Activated CD8-positive, alpha-beta memory T cell treated with anti-CD3 and anti-CD28 coated beads for 24 hours (primary cell): ENCODE measurements at places on chromosomes 2 and 18.

DNA sequence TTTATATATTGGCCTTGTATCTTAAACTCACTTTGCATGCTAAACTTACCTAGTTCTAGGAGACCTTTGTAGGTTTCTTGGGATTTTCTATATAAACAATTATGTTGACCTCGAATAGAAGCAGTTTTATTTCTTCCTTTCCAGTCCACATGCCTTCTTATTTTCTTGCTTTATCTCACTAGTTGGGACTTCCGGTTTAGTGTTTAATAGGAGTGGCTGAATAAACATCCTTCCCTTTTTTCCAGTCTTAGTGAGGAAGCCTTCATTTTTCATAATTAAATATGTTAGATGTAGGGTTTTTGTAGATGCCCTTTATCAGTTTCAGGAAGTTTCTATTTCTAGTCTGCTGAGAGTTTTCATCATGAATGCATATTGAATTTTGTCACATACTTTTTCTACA, 347.3 kb upstream of the HNRNPA3 start:
- no peak for DNase-seq

- no peak for DNase-seq
Measured at GRCh38 chr2:122083256-122084048, 328.0 kb downstream of the TSN start.

GRCh38 chr2:17538022-17538843, 2.3 kb upstream of the VSNL1 start:
- DNase-seq, result no peak

GRCh38 chr2:20916604-20917286, 93.8 kb upstream of the LDAH start:
- DNase-seq, result no peak

- DNase-seq, result no peak
Measured at GRCh38 chr2:120036145-120036544, 23.3 kb downstream of the EPB41L5 start.

- no peak for DNase-seq
Measured at GRCh38 chr18:10476338-10476791, 21.9 kb downstream of the APCDD1 start.

DNA sequence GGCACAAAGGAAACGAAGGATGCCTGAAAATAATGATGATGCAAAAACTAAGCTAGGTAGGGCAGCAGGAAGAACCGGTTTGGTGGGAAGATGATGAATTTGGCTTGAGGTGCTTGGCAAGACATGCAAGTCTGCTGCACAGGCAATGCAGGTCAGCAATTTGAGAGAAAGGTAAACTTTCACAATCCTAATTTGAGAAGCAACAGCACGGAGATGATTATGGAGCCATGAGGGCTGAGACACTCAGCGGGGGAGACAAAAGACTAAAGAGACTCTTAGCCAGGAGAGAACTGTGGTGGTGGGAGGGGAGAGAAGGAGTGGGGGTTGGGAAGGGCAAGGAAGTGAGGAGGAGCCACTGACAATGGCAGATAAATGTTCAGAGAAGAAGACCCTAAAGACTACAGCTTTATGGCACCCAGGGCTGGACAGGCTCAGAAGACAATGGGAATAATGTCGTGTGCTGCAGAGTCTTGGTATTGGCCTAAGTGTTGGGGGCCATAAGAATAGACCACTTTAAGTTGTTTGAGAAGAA, 19.4 kb upstream of the RNF149 start:
- DNase-seq, result no peak

- no peak for DNase-seq
Measured at GRCh38 chr2:21314322-21314835, 190.6 kb downstream of the TDRD15 start.

GRCh38 chr2:120779781-120780283, 44.2 kb downstream of the GLI2 start:
- no peak for DNase-seq

DNA sequence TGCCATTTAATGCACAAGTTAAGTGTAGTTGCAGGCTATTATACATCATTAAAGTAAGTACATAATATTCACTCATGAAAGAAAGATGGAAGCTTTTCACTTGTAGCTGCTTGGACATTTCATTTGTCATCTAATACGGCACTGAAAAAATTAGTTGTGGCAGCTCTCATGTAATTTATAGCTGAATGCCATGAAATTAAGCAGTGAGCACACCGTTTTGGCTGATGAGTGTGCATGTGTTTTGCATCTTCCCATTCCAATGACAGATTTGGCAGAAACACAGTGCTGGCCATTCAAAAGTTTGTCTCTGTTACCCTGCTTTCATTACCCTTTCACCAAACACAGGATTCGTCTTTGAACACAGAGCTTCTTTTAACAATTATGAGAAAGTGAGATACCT, 174.0 kb downstream of the PTGR3 start:
- DNase-seq, result no peak

GRCh38 chr2:110714452-110715224, 17.7 kb upstream of the ACOXL start:
- no peak for DNase-seq

GRCh38 chr2:65443509-65444186, 11.2 kb upstream of the SPRED2 start:
- no peak for DNase-seq

DNA sequence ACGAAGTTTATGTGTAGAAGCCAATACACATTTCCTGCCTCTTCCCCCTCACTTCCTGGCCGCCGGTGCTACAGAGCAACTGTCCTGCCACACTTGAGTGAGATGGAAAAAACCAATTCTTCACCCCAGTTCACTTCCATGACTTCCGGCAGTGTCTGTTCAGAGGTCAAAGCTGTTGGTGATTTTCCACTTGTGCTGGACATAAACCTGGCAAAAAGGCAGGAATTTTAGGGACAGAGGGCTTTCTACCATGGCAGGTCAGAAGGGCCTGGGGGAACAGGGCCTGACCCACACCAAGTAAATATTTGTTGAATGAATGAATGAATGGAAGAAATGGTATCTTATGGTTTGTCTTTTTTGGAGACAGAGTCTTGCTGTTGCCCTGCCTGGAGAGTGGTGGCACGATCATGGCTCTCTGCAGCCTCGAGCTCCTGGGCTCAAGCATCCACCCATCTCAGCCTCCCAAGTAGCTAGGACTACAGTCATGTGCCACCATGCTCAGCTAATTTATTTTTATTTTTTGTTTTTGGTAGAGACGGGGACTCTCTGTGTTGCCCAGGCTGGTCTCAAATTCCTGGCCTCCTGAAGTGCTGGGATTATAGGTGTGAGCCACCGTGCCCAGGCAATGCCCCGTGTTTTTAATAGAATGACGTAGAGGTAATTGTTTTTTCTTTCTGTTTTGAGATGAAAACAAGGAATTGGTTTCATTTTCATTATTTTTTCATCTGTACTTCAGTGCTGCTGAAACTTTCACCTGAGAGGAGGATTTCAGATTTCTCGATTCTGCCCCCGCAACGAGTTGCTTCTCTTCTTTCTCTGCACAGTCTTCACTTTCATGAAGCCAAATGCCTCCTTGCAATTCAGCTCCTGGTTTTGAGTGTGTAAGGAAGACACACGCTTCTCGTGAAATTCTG, 48.0 kb upstream of the LPIN2 start:
- peak; percentile 76 for DNase-seq
